ENCODE measurements at places on chromosomes 16 and 17.

- no peak for DNase-seq
Measured at GRCh38 chr17:72705905-72706395, 386.5 kb downstream of the SLC39A11 start.

DNA sequence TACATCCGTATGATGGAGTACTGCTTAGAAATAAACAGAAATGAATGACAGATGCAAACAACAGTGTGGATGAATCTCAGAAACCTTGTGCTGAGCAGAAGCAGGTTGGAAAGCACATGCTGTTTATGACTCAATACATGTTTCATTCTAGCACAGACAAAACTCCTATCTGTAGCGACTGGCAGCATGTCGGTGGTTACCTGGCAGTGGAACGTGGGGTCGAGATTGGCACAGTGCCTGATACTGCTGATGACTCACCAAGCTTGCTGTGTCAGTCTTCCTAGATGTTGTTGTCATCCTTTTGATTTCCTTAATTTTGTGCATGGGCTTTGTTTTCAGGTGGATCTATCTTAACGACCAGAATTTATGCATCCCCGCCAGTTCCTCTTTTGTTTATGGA, 62.1 kb downstream of the GAN start:
- no peak for DNase-seq

GRCh38 chr17:81573794-81574642, 21.9 kb upstream of the FAAP100 start:
- DNase-seq: no peak

DNA sequence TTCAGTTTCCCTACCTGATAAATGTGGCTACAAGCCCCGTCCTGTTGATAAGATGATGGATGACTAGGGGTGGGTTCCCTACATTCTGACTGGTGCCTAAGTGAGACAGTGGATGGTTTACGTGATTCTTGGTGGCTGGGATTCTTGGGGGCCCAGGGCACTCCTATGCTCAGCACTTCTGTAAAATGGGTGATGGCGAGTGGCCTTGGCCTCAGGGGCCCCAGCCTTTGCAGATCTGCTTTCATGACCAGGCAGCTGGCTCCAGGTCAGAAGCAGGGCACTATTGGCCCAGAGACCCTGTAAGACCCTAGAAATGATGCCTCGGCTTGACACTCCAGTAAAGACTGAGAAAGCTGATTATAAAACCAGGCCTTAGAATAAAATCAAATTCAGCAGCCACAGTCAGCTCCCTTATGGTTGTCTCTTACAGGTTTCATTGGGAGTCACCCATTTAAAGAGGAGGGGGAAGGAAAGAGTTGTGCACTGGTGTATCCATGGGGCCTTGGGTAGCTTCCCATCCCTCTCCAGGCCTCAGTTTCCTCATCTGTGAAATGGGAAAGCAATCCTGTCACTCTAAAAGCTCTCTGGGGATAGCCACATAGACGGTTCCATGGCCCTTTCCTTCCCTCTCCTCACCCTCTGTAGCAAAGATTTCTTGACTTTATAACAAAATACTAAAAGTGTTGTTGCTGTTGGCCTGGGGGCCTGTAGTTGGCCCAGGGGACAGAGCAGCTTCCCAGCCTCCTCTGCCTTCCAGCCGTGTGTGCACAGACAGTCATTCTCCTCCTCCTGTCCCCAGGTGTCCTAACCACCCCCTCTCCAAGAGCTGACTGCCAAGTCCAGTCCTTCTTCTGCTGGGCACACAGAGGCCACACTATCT, 1.2 kb downstream of the SNX20 start:
- DNase-seq: no peak

DNA sequence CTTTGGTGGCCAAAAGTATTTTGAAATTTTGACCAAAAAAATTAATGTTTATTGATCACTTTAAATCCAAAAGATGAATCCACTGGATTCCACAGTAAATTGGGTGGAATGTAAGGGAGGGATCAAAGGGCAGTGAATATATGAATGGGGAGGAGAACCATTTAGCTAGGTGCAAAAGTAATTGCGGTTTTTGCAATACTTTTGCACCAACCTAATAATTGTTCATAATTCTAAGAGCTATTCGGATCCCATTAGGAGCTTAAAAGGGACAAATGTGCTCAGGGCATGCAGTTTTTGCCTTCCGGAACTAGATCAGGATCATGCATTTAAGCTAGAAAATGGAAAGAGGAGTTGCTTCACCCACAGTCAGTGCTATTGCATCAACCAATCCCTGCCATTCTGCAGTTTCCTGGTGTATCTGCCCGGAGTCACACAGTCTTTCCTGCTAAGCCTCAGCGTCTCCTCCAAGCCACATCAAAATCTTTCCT, at the start of gene LPO:
Gene LPO (plus strand): TSS at position 438 of the 488 bp plus-strand sequence. CDS start 4,396 bp downstream, outside the sequence.
- DNase-seq: no peak

Data from NCI-H2029 (cell line).